ENCODE measurements at places on chromosomes 7 and 10.

DNA sequence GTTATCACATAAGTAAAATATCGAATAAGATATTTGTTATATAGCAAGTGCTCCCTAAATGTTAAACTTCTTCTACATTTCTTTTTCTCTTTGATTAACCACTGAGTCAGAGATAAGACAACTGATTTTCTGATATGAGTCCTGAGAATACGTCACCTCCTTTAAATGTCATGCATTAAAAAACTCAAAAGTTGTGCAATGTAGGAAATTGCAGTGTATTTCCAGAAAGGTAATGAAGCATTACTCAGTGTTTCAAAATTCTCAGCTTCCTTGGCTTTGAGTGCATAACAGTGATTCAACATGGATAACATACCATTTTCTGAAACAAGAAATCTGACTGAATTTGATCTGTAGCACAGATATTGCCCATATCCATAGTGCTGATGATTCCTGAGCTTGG lies 155.8 kb downstream of the BMPER start:
- no peak for DNase-seq

DNA sequence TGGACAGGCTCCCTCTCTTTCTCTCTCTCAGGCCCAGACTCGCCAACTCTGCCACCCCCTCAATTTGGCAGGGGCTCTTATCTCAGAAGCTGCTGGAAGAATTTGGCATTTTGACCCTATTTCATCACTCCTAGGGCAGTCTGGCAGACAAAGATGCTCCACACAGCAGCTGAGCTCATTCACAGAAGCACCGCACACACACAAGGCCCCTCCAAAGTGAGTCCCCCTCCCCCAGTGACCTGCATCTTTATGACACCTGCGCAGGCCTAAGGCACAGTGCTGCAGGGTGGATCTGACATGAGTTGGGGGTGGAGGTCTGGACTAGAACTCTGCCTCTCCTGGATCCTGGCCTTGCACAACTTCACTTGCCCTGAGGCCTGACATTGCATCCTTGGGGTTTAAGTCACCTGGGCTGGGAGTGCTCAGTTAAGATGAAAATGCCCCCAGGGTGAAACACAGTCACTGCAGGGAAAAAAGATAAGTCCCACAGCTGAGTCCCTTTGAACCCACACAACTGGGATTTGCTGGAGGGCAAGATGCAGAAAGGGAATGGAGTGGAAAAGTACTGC lies 41.1 kb upstream of the DUSP5 start:
- no peak for DNase-seq

- DNase-seq = no peak
Measured at GRCh38 chr7:114426824-114427223, 12.2 kb downstream of the FOXP2 start.

DNA sequence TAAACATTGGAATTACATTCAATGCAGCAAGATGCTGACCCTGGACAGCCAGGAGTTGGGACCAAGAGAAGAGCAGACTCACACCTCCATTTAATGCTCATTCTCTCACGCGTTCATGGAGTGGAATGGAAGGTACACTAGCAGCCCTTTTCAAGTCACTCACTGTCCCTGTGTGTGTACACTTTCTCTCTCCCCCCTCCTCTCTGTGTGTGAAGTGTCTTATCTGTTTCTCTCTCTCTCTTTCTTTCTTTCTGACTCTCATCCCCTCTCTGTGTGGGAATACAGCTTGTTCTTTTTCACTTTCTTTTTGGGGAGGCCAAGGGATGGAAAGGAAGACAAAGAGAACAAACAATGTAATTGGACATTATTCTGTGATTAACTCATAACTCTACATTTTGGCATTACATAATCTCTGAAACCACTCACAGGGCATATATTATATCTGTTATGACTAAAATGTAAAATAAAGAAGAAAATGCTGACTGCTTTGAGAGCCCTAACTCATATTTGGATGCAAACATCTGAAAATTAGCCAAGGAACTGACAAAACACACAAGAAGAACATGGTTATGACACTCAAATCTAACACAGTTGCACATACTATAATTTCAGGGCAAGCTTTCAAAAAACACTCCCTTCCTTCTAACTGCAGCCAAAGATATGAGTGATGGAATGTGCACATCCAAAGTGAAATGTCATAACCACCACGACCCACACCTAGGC lies 188.8 kb downstream of the PARD3 start:
- no peak for DNase-seq

DNA sequence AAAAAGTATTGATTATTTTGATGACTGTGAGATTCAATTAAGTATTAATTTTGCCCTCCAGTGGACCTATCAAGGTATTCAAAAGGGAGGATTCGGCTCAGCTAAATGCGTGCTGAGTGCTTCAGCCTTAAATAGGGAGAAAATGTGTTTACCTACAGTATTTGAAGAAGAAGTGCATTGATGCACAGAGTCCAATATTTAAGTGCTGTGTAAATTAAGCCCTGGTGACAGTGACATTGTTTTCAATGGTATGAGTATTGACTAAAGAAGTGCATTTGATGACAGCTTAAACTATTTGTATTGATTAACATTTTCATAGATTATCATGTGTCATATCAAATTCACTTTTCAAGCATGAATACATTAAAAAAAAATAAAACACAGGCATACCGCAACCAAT lies 106.6 kb downstream of the POU6F2 start:
- DNase-seq = no peak

- DNase-seq = no peak
Measured at GRCh38 chr7:132117181-132117580, 459.1 kb downstream of the PLXNA4 start.

DNA sequence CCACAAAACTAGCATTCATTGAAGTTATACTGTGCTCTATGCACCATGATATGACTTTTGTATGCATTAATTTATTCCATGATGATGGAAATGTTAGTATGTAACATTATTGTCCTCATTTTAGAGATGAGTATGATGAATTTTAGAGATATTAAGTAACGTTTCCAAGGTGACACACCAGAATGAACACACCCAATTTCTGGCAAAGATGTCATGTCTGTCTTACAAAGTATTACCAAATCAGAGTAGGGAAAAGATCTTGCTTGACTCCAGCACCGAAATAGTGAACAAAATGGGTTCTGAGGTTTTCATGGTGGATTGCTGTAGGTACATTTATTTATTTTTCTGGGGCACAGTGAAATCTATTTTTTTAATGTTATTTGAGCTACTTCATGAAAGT lies 33.8 kb upstream of the COL1A2 start:
- no peak for DNase-seq

DNA sequence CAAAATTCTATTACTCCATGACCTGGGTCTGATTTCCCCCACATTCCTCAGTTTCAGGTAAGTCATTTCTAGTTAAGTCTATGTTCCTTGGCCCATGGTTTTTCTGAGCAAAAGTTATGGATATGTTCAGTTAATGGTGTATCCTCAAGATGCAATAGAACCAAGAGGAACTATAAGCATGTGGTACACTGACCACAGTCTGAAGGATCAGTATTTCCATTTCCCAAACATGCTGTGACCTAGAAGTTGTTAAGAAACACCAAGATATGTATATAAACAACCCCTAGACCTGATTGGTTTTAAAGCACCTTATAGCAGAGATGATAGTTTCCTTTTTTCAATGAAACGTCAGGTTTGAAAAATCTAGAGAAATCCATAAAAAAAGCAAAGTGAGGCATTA lies 94.2 kb upstream of the ABCB5 start:
- DNase-seq = no peak

GRCh38 chr10:74114041-74114448 lies 36.6 kb downstream of the AP3M1 start:
- DNase-seq = no peak

DNA sequence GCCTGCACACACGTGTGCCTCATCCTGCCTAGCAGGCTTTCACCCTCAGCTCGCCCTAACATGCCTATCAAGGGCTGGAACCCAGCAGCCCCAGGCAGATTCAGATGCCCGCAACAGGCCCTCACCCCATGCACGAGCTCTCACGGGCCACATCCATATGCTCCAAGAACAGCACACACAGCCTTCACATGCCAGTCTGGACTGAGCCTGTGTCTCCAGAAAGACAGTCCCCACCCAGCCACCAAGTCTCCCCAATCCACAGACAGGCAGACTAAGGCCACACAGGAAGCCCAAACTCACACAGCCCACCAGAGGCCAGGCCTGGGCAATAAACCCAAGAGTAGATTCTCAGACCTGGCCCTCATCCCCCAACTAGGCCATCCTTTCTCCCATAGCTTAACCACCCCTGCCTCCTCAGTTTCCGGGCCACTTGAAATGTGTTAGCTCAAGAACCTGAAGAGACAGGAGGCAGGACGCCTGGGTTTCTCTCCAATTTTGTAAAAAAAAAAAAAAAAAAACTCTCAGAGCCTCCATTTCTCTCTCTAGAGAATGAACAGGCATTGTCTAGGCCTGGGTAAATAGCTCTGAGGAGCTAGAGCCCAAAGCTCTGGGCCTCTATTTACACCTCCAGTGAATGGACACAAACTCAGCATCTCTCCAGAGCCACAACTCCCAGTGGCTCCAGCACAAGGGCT lies 6.8 kb downstream of the LDB1 start:
- no peak for DNase-seq

- no peak for DNase-seq
Measured at GRCh38 chr7:52547308-52547910, 488.0 kb upstream of the POM121L12 start.

DNA sequence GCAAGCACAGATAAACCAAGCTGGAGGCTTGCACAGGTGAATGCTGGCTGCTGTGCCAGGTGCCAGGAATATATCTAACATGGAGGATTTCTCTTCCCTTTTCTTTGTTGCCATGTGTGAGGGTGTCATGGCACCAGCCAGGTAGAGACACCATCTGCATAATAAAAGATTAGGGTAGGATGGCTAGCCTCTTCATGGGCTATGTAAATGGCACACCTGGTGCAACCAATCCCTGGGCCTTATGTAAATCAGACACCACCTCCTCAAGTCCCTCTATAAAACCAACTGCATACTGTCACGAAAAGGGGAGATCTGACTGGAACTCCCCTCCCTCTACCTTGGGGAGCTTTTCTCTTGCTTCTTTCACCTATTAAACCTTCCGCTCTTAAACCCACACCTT lies 322.5 kb upstream of the POM121L12 start:
- DNase-seq = no peak

DNA sequence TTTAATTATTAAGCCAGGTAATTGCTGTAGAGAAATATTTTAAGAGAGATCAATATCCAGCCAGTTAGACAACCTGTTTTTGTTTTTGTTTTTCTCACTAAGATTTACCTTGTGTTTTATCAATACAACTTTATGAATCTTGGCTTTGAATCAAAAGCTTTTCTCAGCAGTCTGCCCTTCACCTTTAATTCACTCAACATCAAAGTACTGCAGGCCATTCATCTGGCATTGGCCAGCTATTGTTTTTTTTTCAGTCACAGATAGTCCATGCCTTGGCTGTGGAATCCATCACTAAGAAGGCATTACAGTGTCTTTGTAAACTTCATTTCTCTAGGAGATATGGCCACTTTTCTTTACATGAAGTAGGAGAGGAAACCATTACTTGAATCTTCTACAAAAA lies 20.2 kb downstream of the SGCE start:
- no peak for DNase-seq

GRCh38 chr10:70903262-70903921 lies 15.0 kb upstream of the PCBD1 start:
- DNase-seq = no peak

- DNase-seq = no peak
Measured at GRCh38 chr10:78913219-78914059, 155.3 kb upstream of the ZMIZ1 start.

DNA sequence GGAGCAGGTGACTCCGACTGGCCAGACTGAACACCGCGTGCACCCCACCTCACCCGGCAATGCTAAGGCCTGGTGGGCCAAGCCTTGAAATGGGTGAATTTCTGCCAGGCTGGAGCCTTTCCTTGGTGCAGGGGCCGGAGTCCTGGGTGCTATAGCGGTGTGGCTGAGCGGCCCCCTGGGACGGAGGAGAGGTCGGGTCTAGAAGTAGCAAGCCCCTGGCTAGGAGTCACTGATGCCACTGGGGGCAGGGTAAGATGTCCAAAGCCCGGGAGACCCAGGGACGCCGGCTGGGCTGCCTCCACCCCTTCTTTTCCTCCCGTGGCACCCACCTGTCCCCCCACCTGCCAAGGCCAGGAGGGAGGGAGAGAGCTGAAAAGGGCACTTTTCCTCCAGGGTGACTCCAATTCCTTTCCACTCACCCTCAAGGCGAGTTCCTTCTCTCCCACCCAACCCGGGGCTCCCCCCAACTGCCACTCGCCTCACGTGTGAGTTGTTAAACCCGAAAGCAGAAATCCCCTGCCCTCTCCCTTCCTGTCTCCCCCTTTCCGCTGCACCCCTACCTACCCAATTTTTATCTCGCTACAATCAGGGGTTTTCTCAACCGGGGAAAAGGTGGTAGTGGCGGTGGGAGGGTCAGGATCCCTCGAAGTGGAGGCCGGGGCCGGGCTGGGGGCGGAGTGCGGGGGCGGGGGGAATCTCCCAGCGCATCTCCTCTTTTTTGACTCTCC lies 6.0 kb upstream of the GATA3 start:
- DNase-seq = no peak

DNA sequence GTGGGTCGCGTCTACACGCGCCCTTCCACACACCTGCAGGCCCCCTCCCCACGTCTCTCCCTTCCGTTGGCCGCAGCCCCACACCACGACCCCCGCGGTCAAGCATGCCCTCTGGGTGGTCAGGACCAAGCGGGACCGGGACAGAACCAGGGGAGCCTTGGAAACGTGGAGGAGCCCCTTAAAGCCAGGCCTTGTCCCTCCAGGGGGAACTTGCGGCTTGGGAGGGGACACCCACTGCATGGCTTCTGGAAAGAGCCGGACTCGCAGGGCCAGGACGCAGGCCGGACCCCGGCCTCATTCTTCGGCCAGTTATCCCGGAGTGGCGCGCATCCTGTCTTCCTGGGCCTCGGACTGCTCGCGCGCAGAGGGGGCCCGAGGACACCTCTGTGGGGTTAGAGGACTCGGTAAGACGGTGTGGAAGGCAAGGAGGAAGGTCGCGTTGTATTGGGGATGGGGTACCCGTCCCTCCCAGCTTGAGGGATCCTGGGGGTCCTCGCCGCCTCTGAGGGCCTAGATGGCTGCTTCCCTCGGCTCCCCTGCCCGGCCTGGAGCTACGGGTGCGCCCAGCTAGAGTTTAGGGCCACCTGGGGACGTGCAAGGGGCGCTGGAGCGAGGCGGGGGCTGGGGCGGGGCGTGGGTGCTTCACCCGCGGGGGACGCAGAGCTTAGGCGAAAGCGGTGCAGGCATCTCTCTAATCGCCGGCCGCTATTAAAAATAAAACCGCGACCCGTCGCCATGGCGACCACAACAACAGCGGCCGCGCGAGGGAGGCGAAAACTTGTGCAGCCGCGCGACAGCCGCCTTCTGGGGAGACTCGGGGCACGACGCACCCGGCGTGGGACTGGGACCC lies 1.8 kb upstream of the PDGFA start:
- no peak for DNase-seq

GRCh38 chr7:47149971-47150370 lies 431.9 kb downstream of the TNS3 start:
- no peak for DNase-seq

GRCh38 chr7:110590415-110590814 lies 500.5 kb upstream of the LRRN3 start:
- DNase-seq = no peak

- no peak for DNase-seq
Measured at GRCh38 chr10:5659702-5660528, 6.5 kb downstream of the ASB13 start.

Data from stimulated activated CD8-positive, alpha-beta memory T cell treated with anti-CD3 and anti-CD28 coated beads, Interleukin-7, amount 100 ng/mL, for 24 hours (primary cell).